ENCODE measurements at places on chromosomes 11 and 22.

DNA sequence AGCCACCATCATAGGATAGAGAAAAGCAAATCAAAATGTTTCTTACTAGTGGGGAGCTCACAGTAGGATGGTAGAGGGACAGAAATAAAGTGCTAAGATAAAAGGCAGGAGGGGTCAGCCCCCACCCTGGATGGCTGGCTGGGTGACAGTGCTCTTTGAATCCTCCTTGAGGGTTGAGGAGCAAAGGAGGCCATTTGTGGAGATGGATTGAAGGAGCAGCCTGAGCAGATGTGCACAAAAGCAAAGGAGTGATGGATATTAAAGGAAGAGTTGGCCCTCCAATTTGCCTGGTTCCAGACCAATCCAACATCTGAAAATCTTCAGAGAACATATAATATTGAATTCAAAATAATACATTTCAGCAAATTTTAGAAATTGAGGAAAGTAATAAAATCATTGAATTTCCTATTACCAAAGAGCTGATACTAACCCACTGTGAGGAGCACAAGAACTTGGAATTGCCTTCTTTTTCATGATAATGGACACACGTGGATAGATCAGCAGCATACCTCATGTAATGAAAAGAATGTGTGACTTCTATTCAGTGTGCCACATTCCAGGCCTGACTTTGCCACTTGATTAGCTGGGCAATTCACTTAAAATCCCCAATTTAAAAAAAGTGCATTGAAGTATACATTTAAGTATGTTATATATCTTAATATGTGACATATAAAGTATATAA lies 287.0 kb downstream of the FAT3 start:
- DNase-seq = no peak

DNA sequence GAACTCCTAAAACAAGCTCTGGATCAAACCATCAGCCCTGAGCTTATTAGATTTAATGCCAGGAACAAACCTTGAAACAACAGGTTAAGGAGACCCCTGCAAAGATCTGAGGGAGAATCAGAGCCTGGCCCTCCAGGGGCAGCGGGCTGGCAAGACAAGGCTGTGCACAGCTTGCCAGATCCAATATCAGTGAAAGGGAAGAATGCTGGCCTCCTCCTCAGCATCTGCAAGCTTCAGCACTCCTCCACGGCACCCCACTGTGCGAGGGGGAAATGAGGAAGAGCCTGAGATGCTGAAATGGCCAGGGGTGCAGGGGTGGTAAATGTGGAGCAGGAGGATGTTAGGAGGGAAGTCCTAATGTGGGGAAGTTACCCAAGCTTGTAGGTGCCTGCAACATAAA lies 167.0 kb downstream of the TENM4 start:
- DNase-seq = no peak

GRCh38 chr11:82981852-82982251 lies 80.3 kb downstream of the DDIAS start:
- no peak for DNase-seq

DNA sequence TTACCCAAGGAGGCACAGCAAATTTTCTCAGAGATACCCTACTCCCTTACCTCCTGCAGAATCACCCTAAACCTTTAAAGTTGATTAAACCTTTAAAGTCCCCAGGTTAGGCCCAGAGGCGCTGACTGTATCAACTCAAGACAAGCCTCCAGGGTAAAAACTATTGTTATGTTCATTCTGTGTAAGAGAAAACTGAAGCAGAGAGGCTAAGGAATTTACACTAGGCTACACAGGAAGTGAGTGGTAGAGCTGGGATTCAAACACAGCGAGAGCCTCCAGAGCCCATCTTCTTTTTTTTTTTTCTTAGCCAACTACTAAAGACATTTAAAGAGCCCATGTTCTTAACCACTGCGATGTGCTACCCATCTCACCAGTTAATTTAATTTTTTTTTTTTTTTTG lies 56.3 kb upstream of the GRK3 start:
- DNase-seq = no peak

DNA sequence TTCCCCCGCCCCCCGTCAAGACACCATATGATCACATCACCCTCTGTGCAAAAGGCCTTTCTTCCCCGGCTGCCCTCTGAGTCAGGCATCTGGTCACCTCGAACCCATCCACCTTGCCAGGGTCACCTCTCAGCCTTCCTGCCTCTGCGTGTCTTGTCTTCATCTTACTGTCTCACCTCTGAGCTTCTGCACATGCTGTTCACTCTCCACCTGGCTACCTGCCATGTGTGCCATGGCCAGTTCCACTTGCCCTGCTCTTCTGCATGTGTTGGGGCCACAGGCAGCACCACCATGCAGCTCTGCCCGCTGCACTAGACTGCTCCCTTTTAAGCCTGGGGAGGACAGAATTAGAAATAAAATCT lies 9.8 kb downstream of the ZNF74 start:
- DNase-seq = no peak

DNA sequence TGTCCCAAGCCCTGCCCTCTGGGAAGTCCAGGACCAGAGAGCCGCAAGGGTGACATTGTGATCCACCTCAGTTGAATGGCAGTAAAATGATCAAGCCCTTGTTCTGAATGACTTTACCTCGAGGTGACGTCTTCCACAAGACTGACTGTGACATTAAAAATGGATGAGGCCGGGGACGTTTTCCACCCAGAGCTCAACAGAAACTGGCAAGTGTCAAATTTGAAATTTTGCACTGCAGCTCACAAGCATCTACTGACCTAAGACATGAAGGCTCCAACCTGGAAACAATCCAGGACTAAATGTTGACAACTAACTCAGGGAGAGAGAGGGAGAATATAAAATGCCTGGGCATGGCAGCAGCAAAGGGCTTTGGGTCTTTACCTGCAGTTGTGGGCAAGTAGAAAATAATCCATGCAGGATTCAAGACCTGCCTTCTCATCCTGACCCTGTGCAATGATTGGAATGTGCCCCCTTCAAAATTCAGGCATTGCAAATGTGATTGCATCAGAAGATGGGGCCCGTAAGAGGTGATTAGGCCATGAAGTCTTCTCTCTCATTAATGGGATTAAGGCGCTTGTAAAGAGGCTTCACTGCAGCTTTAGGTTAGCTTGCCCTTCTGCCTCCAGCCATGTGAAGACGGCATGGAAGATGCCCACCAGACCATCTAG lies 33.6 kb upstream of the CLMP start:
- DNase-seq = no peak

DNA sequence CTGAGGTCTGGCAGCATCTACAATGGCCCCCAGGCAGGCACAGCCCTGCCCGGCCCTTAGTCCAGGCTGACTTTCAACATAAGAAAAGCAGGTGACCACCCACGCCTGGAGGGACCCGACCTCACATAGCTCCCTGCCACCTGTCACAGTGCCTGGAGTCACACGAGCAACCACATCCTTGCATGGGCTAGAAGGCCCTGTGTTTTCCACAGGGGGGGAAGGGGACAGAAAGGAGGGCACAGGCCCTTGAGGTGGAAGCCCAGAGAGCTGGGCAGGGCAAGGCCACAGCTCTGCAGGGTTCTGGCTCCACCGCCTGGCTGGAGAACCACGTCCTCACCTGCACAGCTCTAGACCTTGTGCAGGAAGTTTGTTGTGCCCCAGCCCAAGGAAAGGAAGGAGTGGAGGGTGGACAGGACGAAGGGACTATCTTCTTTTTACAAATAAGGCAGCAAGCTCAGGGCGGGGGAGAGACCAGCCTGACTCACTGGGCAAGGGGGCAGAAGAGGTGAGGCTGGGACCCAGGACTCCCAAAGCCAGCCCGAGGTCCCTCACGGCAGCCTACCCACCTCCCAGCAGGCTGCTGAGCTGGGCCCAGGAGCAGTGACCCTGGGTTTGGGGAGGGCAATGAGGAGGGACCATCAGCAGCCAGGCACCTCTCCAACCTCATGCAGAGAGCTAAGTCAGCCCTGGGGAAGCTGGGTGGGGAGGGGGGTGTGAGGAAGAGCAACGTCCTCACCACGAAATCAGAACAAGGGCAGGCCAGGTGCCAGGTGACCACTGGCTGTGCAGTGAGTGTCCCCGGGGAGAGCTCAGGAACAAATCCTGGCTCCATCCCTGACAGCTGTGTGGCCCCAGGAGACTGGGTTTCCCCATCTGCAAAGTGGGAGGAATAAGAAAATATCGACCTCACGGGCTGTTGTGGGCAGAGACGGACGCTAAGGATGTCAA lies 4.3 kb downstream of the C1QTNF6 start:
- DNase-seq = no peak

DNA sequence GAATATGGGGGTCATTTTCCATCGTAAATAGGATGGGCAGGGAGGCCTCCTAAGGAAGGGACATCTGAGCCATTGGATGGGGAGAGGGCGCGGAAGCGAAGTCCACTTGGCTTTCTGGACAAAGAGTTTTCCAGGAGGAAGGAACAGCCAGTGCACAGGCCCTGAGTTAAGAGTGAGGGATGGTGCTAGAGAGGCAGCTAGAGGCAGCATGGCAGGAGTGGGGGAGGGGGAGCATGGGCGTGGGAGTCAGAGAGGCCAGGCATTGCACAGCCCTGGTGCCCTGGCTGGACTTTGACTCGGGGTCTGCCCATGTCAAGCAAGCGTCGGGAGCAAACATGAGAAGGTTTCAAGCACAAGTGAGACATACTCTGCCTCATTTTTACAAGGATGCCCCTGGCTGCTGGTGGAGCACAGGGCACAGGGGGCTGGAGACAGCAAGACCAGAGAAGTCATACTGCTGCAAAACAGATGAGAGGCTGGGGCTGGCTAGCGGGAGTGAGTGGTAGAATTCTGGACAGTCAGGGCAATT lies 9.0 kb downstream of the GNAZ start:
- DNase-seq = no peak

GRCh38 chr22:49413551-49413950 lies 414.1 kb downstream of the BRD1 start:
- no peak for DNase-seq

DNA sequence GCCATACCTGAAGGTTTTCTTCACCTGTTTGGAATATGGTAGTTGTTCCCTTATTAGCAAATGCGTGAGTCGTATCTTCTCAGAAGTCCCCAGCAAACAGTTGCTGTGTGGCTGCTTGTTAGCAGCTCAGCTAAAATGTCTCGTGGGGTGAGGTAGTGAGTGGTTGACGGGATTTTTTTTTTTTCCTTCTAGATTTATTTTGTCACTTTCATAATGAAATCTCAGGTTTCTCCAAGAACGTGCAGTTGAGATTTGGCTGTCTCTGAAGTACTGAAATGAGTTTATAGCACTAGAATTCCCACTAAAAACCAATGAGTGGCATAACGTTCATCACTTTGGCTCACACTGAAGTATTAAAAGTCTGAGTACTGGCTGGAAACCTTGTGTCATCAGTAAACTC lies 16.8 kb downstream of the RCN1 start:
- DNase-seq = no peak

DNA sequence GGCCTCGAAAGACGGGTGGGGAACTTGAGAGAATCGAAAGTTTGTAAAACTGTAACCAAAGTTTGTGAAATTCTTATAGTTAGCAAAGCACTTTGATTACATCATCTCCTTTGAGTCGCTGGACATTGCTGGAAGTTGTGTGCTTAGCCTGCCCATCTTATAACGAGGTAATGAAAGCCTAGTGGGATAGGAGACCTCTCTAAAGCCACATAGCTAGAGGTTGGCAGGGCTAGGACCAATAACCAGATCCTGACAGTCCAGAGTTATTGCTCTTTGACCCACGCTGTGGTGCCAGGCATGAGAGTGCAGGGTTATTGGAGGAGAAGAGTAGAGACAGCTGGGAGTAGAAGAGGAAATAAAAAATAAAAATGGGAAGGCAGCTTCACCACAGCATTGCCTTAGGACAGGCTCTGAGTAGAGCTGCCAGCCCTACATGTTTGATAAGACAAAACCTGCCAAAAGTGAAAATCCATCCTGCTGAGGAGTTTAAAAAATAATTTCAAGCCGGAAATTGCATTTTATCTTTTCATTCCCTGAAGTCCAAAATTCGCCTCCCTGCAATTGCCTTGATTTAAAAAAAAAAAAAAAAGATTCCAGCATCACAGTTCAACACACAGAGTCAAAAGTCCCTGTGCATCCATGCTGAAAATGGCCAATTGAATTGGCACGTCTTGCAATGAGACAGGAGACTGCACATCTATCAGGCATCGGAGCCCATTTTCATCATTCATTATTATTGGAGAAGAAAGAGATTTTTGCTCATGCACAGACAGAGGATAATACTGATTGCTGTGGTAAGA lies 225.5 kb upstream of the POU2AF2 start:
- no peak for DNase-seq

DNA sequence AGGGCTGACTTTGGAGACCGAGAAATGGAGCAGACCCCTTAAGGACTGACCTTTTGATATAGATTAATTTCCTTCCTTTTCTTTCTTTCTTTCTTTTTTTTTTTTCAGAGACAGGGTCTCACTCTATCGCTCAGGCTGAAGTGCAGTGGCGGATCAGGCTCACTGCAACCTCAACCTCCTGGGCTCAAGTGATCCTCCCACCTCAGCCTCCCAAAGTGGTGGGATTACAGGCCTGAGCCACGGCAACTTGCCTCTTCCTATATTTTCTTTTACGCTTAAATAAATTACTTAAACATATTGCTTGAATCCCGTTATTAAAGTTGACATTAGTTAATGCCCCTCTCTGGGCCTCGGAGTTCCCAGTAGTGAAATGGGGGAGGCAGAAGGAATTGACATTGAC lies 350 bp upstream of the KCTD14 start:
- no peak for DNase-seq

DNA sequence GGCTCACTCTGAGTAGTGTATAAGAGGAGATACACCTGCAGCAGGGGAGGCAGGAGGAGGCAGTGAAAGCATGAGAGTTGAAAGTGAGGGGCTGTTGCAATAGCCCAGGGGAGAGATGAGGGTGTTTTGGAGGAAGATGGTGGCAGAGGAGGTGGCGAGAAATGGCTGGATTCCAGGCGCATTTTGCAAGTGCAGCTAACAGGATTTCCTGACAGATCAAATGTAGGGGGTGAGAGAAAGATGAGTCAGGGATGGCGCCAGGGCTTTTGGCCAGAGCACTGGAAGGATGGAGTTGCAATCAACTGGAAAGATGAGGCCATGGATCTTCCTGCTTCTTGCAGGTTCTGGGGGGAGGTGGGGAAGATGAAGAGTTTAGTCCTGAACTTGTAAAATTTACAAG lies 16.8 kb upstream of the TSPAN18 start:
- no peak for DNase-seq

DNA sequence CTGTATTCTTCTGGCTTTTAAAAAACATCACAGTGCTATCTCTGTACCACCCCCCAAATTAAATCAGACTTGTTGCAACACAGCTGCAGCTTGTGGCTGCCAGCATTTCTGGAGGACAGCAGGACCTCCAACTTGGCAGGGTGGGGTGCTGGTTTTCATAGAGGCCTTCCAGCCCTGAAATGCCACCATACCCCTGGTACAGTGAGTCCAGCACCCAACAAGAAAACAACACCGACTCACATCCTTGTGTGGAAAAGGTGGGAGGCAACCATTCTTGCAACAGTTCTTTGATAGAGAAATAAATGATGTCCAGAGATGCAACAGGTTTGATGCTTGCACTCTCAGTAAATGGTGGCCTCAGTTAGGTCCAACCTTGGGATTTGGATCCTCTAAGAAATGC lies 96.0 kb downstream of the ABTB2 start:
- DNase-seq = no peak

DNA sequence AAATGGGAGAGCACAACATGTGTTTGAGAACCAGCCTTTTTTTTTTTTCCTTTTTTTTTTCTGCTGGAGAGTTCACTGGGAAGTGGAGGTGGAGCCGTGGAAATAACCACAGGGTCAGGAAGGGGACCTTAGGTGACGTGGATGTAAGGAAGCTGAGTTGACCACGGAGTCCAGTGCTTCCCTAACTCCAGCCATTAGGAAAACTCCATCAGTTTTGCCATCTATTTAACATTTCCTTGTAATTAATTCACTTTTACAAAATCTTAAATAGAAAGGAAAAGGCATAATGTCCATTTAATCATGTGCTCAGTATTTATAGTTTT lies 2.0 kb upstream of the CDK2AP2 start:
- no peak for DNase-seq

GRCh38 chr11:46642627-46643335 lies 25.4 kb downstream of the ATG13 start:
- DNase-seq = peak; percentile 43
